Osteoblast (primary cell): ENCODE measurements at places on chromosomes 12 and 14.

GRCh38 chr14:97723351-97723750 lies 926.2 kb downstream of the VRK1 start:
- no peak for DNase-seq

DNA sequence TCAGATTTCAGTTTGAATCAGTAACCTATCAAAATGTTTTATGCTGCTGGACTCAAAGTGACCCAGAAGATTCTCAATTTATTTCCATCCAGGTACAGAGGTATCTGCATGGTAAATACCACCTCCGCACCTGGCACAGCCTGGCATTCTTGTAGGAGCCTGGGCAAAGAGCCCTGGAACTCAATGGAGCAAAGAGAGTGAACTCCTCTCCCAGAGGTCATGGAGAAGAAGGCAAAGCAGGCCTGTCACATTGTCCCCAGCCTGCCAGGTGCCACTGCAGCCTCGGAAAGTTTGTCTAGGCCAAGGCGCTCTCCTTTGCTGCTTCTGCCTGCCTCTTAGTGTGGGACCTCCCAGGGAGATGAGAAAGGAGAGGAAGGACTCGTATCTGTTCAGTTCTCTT lies 319.8 kb downstream of the ZFP36L1 start:
- DNase-seq, result no peak

DNA sequence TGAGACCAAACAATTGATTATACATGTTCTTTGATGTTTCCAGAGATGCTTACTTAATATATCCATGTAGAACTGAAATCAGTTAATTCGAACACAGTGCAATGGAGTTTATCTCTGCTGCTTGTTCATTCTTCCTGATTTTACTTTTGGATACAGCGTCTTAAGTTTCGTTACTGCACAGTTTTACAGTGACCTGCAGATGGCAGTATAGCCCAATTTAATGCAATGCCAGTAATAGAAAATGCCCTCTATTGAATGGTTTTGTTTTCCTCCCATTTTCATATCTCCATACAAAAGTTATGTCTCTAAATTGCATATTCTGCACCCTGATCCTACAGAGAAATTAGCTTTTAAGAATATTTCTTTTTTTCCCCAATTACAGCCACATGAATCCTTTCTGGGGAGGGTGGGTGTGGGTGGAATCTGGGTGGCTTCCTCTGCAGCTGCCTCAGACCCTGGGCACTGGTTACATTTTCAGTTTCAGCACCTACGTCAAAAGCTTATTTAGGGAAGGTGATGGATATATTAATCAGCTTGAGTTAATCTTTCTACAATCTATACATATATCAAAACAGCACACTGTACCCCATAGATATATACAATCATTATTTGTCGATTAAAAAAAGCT lies 101.1 kb upstream of the DCD start:
- peak; percentile 46 for DNase-seq

DNA sequence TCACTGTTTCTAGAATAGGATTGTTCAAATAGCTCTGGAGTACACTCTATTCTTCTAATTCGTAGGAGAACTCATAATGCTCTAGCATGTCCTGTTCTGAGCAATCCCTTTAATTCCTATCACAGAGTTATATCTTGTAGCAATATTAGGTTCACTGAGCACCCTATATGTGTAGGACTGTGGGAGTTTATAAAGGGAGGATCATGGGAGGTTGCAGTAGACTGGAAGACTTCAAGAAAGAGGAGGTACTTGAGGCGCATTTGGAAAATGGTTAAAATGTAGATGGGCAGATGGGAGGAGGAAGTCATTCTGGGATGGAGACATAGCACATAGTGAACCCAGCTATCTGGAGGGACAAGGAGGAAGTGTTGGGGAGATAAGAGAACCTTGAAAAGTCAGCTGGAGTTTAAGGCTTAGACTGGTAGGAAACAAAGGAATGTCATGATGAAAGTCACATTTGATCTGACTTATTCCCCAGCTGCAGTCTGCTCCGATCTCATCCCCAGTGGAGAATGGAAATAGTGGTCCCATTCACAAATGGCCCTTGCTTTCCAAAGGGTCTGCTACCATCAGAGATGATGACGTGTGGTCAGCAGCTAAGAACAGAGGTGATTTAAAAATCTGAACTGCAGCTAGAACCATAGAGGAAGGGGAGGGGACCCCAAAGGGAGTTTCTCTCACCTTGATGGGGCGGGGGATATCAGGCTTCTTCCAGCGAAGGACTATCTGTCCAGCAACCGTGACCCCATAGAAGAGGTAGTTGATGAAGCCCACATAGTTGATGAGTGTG lies 10.1 kb upstream of the CEBPE start:
- no peak for DNase-seq

- DNase-seq, result peak; percentile 80
These were observed 142.8 kb downstream of the PAWR start for GRCh38 chr12:79547735-79548609.

DNA sequence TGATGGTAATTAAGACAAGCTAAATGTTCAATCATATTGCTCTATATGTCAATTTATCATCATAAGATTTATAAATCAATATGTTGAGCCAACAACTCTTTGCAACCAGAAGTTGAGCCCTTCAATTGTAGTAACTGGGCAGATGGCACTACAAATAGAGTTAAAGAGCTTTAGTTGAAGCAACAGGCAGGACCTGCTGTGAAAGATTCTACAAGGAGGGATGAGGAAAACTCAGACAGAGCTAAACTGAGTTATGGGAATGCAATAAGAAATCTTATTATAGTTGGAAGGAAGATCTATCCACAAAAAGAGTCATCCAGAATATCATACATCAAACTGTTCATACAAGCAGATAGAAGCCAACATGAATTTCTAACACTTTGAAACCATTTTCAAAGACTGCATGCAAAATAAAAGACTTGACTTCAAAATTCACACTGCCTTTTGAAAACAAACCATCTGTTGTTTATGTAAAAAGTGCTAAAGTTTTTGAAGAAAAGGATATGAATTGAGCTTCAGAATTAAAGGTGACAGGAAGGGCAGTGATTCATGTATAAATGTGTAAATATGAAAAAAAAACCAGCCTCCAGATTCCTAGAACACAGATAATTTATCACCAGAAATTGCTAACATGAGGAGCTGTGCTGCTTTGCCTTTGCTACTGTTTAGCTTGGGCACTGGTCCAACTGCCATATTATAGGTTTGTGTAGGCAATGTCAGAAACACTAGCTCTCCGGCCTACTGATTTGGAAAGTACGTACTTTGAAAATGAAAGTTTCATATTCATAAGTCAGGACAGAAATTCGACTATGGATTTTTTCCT lies 133.2 kb downstream of the SLC35F4 start:
- DNase-seq, result no peak

GRCh38 chr14:71395151-71395604 lies 487.9 kb downstream of the PCNX1 start:
- peak; percentile 34 for DNase-seq

- DNase-seq, result no peak
These were observed 88.8 kb downstream of the ATXN7L3B start for GRCh38 chr12:74626397-74626796.

DNA sequence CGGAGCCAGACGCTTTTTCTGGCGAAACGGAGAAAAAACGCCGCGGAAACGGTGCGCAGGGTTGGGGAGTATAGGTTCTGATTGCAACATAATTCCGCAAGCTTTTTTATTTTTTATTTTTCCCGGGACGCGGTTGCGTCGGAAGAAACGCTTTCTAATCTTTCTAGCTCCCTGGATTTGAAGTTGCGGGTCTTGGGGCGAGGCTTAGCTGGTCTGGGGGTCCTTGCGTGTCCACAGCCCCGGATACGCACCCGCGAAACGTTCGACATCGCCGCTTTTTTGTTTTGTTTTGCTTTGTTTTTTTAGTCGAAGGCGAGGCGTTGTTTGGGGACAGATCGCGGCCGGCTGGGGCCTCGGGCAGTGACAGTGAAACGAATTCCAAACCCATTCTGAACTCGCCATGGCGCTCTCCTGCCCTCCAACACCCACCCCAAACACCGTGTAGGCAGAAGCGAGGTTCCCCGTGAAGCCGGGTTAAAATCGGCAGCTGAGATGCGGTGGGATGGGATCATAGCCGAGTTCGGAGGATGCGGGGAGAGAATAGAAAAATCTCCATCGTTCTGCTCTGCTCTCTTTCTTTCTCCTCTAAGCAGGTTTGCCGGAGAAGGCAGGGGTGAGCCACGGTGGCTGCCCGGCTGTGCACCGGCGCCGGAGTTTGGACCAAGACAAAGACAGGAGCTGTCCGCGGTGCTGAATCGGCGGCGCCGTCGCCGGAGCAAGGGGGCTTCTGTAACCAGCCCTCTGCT lies 8.1 kb upstream of the LHX5 start:
- DNase-seq, result peak; percentile 94

GRCh38 chr12:109875572-109876131 lies 4.7 kb downstream of the GLTP start:
- no peak for DNase-seq

DNA sequence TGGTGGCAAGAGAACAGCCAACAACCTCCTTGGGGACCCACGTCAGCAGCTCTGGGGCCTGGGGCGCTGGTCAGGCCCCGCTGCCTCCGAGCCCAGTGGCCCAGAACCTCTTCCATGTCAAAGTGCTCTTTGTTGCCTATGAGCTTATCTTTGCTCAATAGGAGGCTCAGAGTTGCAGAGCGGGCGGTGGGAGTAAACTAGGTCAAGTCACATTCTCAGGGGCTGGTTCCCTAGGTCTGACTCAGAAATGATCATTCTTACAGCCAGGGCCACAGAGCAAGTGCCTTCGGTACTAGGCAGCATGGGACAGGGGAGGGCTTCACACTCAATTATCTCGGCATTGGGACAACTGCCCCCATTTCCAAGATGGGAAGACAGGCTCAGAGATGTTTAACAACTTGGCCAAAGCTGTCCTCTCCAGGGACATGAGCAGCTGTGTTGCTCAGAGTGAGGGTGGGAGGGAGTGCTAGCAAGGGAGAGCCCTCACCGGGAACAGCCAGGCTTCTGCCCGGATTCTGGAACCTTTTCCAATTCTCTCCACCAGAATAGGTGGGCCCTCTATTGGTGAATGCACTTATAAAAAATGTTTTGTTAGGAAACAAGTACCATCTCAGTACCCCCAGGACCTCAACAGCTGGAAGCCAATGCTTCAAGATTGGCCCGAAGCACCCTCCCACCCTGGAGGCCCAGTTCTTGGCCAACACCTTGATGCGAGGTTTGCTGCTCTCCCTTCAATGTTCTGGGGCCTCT lies 11.9 kb downstream of the SLC25A29 start:
- DNase-seq, result peak; percentile 93

DNA sequence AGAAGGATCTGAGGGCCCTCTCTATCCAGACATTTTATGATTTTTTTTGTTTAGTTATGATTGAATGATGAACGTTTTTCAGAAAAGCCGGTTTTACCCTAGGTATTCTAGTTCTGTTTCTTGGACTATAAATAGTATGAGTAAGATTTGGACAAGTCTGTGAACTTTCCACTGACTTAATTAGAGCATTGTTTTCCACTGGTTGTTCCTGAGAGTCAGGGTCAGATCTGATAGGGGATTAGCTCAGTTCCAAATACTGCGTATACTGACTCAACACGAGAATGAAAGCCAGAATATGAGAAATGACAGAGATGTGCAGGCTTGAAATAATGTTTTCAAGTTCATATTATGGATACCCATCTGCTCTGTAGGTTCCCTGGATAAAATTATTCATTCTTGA lies 361.6 kb downstream of the AEBP2 start:
- DNase-seq, result no peak
